NCI-H446 (cell line): ENCODE measurements at places on chromosomes 2 and 18.

- DNase-seq, result no peak
These were observed 136.8 kb downstream of the ALPK2 start for GRCh38 chr18:58491773-58492752.

DNA sequence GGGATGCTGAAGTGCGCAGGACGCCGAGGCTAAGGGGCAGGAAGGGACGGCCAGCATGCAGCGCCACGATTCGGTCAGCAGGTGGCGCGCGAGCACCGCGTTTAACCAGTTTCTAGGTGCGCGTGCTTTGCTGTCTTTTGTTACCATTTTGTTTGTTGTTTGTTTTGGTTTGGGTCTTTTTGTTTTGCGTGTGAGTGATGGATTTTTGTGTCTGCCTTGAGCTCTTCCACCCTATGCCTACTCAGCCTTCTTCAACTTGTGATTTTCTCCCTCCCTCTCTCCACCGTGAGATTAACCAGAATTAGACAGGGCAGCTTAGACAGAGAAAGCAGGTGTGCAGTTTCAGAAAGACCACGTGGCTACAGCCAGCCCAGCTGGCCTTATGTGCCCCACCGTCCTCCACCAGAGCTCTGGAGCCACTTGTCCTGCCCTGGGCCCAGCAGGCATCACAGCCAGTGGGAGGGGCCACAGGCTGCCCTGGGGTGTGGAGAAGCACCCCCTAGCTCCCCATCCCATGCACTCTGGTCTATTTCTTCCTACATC is 180.2 kb downstream of the RNF144A start:
- DNase-seq, result peak; percentile 55

- peak; percentile 58 for DNase-seq
These were observed 13.9 kb upstream of the UGP2 start for GRCh38 chr2:63827749-63828148.

DNA sequence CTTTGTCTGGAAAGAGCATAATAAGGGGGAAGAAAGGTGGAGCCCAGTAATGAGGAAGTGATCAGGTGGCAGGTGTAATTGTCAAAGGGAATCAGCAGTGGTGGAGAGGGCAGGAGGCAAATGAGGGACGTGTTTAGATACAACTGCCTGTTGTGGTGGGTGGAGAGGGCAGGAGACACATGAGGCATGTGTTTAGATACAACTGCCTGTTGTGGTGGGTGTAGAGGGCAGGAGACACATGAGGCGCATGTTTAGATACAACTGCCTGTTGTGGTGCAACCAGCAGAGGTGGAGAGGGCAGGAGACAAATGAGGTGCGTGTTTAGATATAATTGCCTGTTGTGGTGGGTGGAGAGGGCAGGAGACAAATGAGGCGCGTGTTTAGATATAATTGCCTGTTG is 173.1 kb downstream of the ANKRD30B start:
- DNase-seq, result no peak

DNA sequence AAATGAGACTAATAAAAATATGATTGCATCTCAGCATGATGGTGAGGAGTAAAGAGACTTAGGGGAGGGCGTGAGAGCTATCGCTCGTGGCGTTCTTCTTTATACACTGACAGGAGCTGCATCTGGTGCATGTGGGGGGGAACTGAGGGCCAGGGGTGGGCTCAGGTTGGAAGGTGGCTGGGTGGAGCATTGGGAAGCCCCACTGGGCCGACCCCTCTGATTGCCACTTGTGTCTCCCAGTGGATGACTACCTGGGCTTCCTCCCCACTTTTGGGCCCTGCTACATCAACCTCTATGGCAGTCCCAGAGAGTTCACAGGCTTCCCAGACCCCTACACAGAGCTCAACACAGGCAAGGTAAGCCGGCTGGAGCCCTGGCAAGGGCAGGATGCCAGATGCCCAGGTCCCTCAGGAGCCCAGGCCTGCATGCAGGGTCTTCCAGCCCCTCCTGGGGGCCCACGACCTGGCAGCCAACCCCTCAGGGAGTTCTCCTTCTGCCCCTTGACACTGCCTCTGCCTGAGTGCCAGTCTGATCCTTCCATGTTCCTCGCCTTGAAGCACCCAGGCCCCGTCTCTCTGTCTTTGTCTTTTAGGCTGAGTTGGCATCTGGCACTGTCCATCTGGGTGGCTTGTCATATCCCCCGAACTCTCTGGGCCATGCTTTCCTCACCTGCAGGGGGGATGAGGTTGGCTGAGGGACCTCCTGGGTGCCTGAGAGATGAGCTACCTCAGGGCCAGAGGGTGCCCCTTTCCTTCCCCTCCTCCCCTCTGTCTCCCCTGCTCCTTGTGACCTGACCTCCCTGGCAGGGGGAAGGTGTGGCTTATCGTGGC is 97.7 kb downstream of the DYSF start:
- DNase-seq, result no peak

GRCh38 chr2:179605341-179605740 is 256.1 kb downstream of the ZNF385B start:
- DNase-seq, result no peak

DNA sequence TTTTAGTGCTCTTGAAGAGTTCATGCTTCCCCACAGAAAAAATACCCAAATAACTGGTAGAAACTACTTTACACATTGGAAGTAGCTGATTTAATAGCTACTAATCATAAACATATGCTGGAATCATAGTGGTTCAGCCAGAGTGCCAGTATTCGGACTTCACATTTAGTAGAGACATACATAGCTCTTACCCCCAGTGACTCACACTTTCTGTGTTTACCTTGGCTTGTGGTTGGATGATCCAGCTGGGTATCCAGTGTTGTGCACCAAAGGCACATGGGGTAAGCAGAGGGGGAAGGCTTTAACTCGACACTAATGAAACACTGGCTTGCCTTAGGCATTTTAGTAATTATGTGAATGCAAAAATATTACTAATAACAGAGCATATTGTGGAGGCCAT is 18.1 kb downstream of the ARHGAP28 start:
- no peak for DNase-seq

DNA sequence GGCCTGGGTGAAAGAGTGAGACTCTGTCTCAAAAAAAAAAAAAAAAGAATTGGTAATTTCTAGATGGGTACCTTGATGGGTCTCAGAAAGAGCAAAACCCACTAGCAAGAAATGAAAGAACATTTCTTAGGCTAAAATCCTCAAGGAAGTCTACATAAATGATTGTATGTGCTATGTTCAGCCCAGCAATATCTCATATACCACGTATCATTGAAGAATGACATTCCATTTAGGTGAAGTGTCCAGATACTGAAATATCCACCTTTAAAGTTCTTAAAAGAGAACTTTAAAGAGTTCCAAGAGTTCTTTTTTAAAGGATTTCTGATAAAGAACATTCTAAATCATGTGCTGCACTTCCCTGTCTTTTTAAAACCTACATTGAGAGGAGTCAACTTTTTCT is 19.2 kb downstream of the NRP2 start:
- DNase-seq, result no peak

DNA sequence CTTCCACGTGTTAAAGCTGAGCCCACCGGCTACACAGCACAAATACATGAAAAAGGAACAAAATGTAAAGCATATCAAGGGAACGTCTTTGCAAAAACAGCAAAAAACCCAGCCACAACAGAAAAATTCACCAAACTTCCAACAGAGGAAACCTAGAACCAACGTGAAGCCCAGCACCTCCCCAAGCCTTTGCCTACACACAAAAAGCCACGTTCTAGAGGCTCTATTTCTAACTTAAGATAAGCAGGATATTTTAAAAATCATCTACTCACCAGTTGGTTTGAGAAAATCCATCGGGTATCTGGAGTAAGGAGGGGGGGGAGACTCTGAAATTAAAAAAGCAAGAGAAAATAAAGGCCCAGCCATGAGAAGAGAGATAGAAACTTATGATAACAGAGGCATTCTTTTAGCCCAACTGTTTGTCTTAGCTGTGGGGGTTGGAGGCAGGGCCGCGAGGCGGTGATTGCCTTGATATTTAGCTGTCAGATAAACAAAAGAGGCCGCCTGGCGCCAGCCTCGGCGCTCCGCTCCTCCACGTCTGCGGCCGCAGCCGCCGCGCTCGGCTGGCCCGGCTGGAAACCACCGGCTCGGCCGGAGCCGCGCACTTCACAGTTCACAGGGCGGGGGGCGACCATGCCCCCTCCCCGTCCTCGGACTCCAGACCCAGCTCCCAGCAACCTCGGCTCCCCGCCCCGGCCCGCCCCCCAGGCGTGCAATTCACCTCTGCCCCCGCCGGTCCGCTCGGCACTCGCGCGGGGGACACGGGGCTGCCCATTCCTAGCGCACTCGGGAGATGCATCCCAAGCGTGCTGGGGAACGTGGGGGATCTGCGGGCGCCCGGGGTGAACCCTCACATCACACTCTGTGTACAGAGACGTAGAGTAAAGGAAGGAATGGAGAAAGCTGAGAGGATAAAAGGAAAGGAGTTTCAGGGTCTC is 2.4 kb downstream of the SMAD7 start:
- DNase-seq, result no peak

- no peak for DNase-seq
These were observed 2.8 kb downstream of the GATA6 start for GRCh38 chr18:22172120-22172582.

DNA sequence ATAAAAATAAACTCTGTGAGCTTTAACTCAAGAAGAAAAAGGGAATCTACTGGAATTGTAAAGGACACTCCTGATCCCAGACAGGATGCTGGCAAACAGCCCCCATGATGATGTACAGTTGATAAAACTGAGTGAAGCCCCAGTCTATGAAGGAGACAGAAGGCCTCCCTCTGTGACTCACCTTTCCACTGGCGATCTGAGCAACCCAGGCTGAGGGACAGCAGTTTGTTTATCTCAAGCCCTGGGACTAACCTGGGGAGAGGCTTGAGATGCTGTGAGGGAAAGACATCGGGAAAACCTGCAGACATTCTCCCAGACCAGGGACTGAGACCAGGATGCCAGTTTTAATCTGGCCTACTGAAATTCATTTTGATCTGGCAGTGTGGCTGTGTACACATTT is 104.5 kb upstream of the CDH2 start:
- DNase-seq, result no peak

- DNase-seq, result no peak
These were observed 138.4 kb downstream of the MBP start for GRCh38 chr18:76994086-76994654.

DNA sequence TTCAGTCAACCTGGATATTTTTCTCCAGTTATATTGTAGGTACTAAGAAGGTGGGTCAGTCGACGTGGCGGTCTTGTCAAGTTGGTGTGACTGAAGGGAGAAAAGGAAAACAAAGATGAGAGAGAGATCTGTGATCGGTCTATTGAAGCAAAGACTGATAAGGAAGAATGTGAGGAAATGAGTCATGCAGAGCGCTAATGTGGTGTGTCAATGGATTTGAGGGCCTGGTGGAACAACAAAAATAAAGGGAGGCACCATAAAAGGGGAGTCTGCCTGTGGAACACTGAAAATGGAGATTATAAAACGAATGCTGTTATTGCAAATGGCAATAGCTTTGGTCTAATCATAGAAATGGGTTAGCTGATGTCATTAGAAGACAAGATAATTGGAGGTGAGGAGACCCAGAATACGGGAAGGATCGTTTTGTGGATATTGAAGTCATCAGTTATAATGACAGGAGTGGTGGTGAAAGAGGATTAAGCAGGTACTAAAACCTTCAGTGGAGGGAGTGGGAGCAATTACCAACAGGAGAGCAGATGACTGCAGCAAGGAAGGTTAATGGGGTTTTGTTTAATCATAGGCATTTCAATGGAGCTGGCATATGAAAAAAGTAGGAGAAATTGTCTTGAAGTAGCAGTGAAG is 599.1 kb upstream of the FSHR start:
- DNase-seq, result no peak

- DNase-seq, result peak; percentile 94
These were observed 30.4 kb downstream of the SRSF7 start for GRCh38 chr2:38720613-38721241.

DNA sequence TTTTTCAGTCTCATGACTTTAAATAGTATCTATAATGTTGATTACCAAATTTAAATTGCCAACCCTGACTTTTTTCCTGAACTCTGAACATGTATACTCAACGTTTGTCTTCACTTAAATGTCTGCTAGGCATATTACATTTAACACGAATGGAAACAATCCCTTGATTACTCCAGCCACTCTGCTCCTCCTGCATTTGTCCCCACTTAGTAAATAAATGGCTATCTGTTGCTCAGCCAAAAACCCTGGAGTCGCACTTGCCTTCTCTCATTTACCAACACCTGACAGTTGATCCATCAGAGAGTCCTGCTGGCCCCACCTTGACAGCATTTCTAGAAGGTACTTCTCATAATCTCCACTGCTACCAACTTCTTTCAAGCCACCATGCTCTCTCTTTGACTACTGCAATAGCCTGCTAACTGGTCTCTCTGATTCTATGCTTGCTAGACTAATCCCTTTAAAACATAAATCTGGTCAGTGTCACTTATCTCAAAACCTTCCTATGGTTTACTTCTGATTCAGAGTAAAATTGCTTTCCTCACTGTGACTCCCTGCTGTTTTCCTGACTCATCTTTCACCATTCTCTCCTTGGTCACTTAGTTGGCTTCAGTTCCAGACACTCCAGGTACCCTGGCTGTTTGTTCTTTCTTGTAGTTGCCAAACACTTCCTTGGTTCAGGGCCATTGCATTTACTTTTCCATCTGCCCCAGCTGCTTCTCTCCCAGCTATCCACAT is 31.9 kb downstream of the SPAG16 start:
- peak; percentile 81 for DNase-seq

DNA sequence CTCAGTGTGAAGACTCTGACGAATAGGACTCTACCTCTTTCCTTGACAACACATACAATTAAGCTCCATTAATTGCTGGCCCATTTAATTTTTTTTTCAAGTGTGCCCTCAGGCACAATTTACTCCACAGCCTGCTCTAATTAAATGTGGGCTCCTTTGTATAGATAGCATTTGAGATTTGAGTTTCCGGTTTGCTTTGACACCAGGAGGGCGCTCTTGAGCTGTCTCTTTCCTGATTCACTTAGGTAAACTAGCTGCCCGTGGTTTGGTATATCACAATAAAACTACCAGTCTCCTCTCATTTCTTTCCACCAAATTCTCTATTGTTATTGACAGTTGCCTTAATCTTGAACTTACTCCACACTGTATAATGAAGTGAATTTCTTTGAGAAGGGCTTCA is 666.0 kb downstream of the DSC3 start:
- no peak for DNase-seq

DNA sequence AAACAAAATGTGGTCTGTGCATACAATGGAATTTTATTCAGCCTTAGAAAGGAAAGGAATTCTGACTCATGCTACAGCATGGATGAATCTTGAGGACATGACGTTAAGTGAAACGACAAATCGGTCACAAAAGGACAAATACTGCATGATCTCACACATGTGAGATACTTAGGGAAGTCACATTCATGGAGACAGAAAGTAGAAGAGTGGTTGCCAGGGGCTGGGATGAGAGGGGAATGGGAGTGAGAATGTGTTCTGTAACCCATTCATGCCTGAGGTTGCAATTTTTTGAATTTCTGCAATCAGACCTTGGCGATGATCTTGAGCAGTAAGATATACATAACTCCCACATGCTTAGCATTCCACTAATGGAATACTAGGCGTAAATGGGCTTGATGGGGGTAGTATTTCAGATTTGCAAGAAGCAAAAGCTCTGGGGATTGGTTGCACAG is 22.0 kb downstream of the FHL2 start:
- DNase-seq, result no peak

GRCh38 chr2:192499476-192499875 is 304.7 kb upstream of the TMEFF2 start:
- DNase-seq, result no peak

- DNase-seq, result no peak
These were observed 99.5 kb downstream of the RBMS1 start for GRCh38 chr2:160394153-160394552.
